ENCODE measurements at places on chromosomes 5 and 9. TPM values are rescaled to one million over a fixed set of nuclear protein-coding genes. Genes with fewer than 3 reads are reported as not detected.

The HSPA4 gene
- 55.9 TPM for total RNA-seq

The TXNDC8 gene
- total RNA-seq: not detected

The FBP2 gene
- not detected for total RNA-seq

The PPP2R2B gene
- total RNA-seq: 3.1 TPM

The GADD45G gene
- 2.9 TPM for total RNA-seq

The SURF6 gene
- 28.9 TPM for total RNA-seq

The GAS1 gene
- total RNA-seq: 0.79 TPM

- no peak for DNase-seq
These were observed 43.4 kb downstream of the DPYSL3 start for GRCh38 chr5:147466360-147466980.

DNA sequence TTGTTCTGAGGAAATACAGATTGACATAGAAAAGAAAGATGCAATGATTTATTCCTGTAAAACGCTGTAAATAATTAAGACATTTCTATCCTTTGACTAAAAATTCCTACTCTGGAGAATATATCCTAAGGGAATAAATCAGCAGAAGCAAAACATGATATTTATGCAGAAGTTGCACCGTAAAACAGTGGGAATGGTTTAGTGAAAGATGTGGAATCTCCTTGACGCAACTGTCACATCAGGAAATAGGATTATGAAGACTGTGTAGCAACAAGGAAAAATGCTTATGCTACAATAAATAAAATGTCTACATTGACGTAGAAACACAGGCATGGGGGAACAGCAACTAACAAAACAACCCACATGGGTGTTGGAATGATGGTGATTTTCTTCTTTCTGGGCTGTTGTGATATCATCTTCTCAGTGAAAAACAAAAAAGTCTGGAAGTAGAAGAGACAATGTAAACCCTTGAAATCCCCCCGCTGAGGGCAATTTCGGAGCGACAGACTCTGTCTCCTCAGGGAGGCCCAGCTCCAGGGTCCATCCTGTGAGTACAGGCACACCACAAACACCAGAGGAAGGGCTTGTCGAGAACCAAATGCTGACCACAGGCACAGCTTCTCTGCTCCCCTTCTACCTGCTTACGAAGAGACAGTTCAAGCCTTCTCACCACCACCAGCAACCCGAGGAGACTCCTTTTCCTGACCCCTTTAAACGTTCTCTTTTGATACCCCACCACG is 25.2 kb downstream of the COL23A1 start:
- DNase-seq: no peak

DNA sequence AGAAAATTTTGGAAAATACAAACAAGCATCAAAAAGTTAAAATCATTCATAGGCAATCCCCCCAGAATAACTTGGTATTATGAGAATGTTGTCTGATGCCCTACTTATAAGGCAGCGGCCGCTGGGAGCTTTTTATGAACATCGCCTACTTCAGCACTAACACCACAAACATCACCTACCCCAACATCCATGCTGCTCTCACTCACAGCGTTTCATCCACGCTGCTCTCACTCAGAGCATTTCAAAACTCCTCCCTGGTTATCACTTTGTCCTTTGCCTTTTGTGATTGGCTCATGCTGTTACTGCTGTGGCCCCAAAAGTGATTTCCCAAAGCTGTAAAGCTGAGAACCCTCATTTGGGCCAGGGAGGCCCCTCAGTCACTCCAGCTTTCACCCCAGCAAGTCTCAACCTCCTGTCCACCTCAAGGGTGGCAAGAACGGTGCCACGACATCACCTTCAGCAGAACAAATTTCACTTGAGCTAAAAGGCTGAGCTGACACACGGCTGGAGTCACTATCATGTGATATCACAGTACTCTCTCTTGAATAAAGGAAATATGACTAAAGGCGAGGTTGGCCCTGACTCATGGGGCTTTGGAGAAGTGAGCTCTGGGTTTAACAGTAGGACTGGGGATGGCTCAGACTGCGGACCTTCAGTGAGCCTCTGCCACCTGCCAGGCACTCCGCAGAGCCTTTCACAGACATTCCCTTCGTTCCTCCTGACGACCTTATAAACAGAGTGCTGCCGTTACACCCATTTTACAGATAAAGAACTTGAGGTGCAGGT is 25.2 kb downstream of the SHC3 start:
- no peak for DNase-seq

DNA sequence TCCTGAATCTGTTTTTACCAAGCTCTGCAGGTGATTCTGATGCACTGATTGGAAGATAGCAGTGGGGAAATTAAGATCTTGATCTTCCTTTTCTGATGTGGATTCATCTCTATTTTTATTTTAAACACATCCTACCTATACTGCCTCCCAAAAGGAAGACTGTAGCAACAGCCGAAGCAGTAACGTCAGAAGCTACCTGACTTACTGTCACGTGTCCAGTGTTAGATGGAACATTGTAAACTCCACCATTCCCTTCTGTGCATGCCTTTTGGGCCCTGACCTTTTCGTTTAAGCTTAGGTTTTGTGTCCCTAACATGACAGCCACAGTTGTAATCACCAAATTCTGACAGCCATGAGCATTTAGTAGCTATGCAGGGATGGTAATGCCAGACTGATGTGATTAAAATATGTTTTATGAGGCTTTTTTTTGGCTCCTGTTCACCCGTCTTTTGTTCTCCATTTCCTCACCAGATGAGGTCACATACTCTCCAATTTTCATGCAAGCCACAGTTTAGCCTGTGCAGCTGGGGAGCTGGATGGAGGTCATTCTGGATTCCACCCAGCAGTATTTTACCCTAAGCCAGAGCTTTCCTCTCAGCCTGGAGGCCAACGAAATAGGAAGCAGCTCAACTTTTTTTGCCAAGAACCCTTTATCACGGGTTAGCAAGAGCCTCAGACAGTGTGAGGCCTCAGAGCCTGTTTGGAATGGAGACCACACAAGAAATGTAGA is 15.6 kb upstream of the FOXD1 start:
- DNase-seq: no peak

GRCh38 chr9:86771941-86772634 is 175.2 kb downstream of the GAS1 start:
- DNase-seq: no peak

GRCh38 chr5:71922584-71923106 is 184.6 kb upstream of the MAP1B start:
- DNase-seq: no peak

- no peak for DNase-seq
These were observed 71.5 kb upstream of the PALM2AKAP2 start for GRCh38 chr9:109708451-109708945.

DNA sequence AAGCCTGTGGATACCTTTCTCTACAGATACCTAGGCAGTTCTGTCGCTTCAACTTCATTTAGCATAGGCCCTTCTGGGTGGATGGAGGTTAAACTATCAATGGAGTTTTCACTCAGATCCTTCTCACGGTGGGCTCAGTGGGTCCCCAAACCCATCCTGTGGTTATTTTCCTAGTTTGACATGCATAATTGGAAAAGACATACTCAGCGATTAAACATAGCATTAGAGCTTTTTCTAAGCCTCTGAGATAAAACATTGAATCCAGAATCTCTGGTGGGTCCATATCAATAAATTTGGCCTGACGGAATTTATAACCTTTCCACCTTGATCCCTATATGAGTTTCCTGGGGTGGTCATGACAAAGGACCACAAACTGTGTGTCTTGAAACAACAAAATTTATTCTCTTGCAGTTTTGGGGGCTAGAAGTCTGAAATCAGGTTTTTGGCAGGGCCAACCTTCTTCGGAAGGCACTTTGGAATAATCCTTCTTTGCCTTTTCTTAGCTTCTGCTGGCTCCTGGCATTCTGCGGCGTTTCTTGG is 1.7 kb upstream of the OTULIN start:
- no peak for DNase-seq

DNA sequence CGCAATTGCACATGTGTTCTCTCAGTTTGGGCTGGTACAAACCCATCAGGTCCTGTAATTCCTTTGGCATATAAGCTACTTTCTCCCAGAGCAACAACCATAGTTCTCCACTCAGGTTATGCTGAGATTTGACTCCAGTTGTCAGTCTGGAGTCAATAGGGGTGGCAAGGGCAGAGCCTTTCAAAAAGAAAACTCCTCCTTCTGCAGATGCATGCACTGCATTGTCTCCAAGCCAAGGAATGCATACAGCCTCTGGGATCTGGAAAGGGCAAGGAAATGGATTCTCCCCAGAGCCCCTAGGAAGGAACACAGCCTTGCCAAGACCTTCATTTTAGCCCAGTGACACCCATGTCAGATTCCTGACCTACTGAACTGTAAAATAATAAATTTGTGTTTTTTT is 31.0 kb upstream of the GZMA start:
- DNase-seq: no peak

Data from CD4-positive, alpha-beta memory T cell (primary cell).